ENCODE measurements at places on chromosomes 7 and 10. TPM values are rescaled to one million over a fixed set of nuclear protein-coding genes. Genes with fewer than 3 reads are reported as not detected.

ZFAND2A gene
- total RNA-seq: 17.6 TPM

GRCh38 chr7:117237646-117238045, 85.2 kb downstream of the WNT2 start:
- H3K27ac ChIP-seq: no peak overlapping the region
- H3K36me3 ChIP-seq: no peaks in the 10 kb centered on the region
- H3K27me3 ChIP-seq: no peaks in the 10 kb centered on the region
- no peak for DNase-seq

DNA sequence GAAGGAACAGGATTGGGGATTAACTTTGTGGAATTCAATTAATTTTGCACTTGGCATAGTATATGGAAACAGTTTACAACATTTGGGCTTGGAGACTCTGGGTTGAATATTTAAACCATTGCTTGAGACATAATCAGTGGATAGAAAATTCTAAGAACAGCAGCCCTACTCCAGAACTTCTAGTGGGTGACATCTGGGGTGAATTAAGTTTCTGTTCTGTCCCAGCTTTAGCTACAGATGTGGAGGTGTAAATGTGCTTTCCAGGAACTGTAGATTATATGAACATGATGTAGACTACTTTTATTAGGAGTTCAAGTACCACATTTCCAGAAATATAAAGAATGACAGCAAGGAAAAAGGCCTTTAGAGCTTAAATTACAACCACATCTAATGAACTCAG, 51.9 kb upstream of the SKAP2 start:
- H3K4me1 ChIP-seq: no peaks in the 10 kb centered on the region
- H3K27ac ChIP-seq: no peak overlapping the region
- DNase-seq: no peak
- H3K4me3 ChIP-seq: no peak overlapping the region

DNA sequence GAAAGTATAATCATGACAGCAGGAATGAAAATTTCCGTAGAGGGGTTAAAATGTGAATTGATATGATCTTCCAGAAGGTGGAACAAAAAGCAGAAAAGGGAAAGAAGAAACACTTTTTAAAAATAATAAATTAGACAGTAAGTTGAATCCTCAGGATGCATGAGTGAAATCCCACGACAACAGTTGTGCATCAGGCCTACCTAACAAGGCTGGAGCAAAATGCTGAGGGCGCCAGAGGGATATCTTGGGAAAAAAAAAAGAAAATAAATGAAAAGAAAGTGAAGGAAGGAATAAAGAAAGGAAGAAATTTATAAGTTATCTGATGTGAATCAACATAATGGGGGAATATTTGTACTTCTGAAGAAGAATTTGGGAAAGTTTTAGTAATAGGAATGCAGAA, 13.0 kb upstream of the HUS1 start:
- H3K27ac ChIP-seq: peak overlapping the region; percentile 55
- no peaks in the 10 kb centered on the region for H3K36me3 ChIP-seq
- no peak for DNase-seq

DNA sequence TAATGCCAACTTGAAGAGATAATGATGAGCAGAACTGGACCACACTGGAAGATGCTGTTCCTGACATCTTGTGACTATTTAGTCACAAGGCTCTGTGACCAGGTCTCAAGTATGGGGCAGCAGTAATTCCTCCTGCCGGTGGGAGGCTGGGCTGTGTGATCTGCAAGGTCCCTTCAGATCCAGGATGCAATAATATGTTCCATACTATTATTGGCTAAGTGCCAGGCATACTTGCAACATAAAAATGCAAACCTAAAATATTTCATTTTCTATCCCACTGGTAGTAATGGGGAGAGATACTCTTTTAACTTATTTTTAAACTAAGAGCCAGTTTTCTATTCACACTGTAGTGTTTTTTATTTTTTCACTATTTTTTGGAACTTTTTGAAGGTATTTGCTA, 171.5 kb downstream of the CYP26A1 start:
- no peak overlapping the region for H3K27ac ChIP-seq
- no peak overlapping the region for H3K4me3 ChIP-seq
- no peak for DNase-seq
- H3K4me1 ChIP-seq: no peaks in the 10 kb centered on the region
- no peaks in the 10 kb centered on the region for H3K36me3 ChIP-seq
- H3K27me3 ChIP-seq: no peaks in the 10 kb centered on the region

ZNF12 gene
- 23.5 TPM for total RNA-seq

DNA sequence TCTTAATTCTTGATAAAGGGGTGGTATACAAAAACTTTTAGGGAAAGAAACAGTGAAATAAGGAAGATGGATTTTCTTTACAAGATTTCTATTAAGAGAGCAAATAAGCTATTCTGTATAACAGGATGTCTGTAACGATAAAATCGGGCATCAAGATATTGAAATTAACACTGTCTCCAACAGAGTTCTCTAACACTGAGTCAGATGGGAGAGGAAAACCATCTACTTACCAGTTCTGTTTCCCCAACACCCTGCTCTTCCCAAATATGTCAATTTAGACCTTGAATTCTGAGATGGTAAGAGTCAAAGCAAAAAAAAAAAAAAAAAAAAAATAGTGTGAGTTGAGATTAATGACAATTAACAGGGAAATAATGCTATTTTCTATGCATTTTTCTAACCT, 23.0 kb downstream of the SMURF1 start:
- no peaks in the 10 kb centered on the region for H3K36me3 ChIP-seq
- no peaks in the 10 kb centered on the region for H3K27me3 ChIP-seq
- no peak for DNase-seq
- no peak overlapping the region for H3K4me3 ChIP-seq
- H3K27ac ChIP-seq: peak overlapping the region; percentile 77
- no peaks in the 10 kb centered on the region for H3K4me1 ChIP-seq

DNA sequence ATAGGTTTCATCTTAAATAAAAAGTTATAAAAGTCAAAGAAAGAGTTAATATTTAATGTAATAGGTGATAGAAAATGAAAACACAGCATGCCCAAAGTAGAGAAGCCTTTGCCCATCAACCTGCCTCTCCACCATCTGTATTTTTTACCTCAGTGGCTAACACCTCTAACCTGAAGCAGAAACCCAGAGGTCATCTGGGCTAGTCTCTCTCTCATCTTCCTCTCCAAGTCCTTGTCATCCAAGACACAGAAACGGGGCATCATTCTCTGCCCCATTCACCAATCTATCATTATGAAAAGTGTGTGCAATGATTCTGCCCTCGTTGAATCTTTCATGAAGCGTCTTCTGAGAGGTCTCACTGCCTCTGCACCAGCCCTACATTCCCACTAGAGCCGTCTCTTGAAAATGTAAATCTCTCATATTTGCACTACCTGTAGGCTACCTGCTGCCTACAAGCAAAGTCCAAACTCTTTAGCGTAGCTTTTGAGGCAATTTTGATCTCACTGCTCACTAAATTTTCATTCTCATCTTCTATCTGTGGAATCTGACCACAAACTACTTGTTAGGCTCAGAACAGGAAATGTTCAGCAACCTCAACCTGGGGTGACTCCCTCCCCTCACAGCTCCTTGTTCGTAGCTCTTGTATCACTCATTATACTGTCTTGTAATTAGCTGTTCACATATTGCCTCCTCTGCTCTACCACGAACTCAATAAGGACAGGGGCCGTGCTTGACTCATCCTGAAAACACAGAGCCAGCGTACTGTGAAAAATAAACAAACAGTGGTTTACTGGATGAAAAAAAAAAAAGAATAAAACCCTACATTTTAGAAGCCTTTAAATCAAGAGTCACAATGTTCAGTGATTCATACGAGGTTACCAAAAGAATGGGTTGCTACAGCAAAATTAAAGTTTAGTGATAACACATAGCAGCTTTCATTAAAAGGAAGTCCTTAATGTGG, 83.1 kb downstream of the CTNNA3 start:
- no peaks in the 10 kb centered on the region for H3K27me3 ChIP-seq
- H3K4me3 ChIP-seq: no peak overlapping the region

MCMBP gene
- 69.5 TPM for total RNA-seq

DNA sequence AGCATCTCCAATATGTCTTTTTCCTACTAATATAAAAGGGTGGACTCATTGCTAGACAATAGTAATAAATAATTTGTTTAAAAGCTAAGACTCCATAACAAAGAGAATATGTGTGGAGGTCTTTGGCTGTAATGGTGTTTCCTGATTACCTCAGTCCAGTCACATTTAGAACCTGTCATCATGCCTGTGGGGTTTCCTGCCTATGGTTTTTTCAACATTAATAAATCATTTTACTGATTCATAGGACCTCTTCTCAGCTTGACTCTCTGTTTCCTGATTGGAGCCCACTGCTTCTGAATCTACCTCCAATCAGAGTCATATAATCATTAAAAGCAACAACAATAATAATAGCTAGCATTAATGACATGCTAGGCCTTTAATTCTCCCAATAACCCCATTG, 52.4 kb upstream of the GNAI1 start:
- DNase-seq: no peak
- no peaks in the 10 kb centered on the region for H3K4me1 ChIP-seq
- H3K27ac ChIP-seq: no peak overlapping the region
- H3K27me3 ChIP-seq: no peaks in the 10 kb centered on the region
- H3K36me3 ChIP-seq: no peaks in the 10 kb centered on the region

HABP2 gene
- total RNA-seq: not detected

LIPK gene
- total RNA-seq: not detected

ATG9B gene
- total RNA-seq: not detected

AMZ1 gene
- total RNA-seq: 4.4 TPM

SLC26A3 gene
- 1.0 TPM for total RNA-seq

GRCh38 chr10:119777686-119778085, 51.8 kb downstream of the INPP5F start:
- H3K4me1 ChIP-seq: no peaks in the 10 kb centered on the region
- no peaks in the 10 kb centered on the region for H3K27me3 ChIP-seq

- no peaks in the 10 kb centered on the region for H3K36me3 ChIP-seq
Observed at GRCh38 chr10:75827587-75828021, 396.2 kb downstream of the LRMDA start.

GRCh38 chr10:50291261-50291850, 40.0 kb upstream of the ASAH2 start:
- H3K36me3 ChIP-seq: no peaks in the 10 kb centered on the region
- DNase-seq: no peak
- H3K4me3 ChIP-seq: no peak overlapping the region

IFIT3 gene
- 7.1 TPM for total RNA-seq

GRCh38 chr7:132685277-132685676, 109.0 kb upstream of the PLXNA4 start:
- H3K27ac ChIP-seq: no peak overlapping the region
- H3K4me1 ChIP-seq: no peaks in the 10 kb centered on the region
- no peak for DNase-seq
- no peaks in the 10 kb centered on the region for H3K36me3 ChIP-seq
- no peaks in the 10 kb centered on the region for H3K27me3 ChIP-seq

DNA sequence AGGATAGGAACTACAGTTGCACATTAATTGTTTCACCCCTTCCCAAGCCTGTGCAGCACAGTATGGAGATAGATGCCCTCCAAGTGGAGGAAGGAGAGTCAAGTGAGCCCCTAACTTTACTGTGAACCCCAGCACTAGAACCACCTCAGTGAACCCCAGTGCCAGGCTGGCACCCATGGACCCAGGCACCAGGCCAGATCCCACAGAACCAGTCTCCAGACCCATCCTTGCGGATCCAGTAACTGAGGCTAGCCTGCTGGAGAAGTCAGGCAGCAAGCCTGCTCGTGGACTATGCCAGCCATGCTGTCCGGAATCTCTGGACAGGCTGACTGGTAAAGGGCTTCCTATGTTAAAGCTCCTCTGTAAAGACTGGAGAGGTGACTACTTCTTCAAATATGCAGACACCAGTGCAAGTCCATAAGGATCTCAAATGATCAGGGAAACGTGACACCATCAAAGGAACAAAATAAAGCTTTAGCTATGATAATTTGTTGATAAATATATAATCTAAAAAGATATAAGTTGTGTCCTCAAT, 27.7 kb downstream of the SHOC2 start:
- no peaks in the 10 kb centered on the region for H3K36me3 ChIP-seq
- H3K27ac ChIP-seq: no peak overlapping the region
- DNase-seq: no peak

GRCh38 chr10:88624840-88625239, 38.3 kb downstream of the LIPJ start:
- H3K36me3 ChIP-seq: no peaks in the 10 kb centered on the region
- H3K27me3 ChIP-seq: no peaks in the 10 kb centered on the region
- DNase-seq: no peak
- H3K27ac ChIP-seq: no peak overlapping the region
- H3K4me1 ChIP-seq: no peaks in the 10 kb centered on the region

- no peak overlapping the region for H3K27ac ChIP-seq
- no peaks in the 10 kb centered on the region for H3K4me1 ChIP-seq
- no peaks in the 10 kb centered on the region for H3K36me3 ChIP-seq
- DNase-seq: no peak
Observed at GRCh38 chr10:18582803-18583202, 68.6 kb downstream of the NSUN6 start.

GRCh38 chr10:132175408-132175807, 11.3 kb upstream of the DPYSL4 start:
- DNase-seq: no peak
- no peaks in the 10 kb centered on the region for H3K36me3 ChIP-seq
- H3K4me3 ChIP-seq: no peak overlapping the region
- H3K27ac ChIP-seq: no peak overlapping the region
- H3K4me1 ChIP-seq: no peaks in the 10 kb centered on the region

ASIC3 gene
- 1.0 TPM for total RNA-seq

- H3K36me3 ChIP-seq: no peaks in the 10 kb centered on the region
- no peak overlapping the region for H3K27ac ChIP-seq
- H3K4me1 ChIP-seq: no peaks in the 10 kb centered on the region
- DNase-seq: no peak
- H3K4me3 ChIP-seq: no peak overlapping the region
Observed at GRCh38 chr7:116540743-116541142, 15.9 kb downstream of the CAV1 start.

IL6 gene
- 4.2 TPM for total RNA-seq

- no peaks in the 10 kb centered on the region for H3K27me3 ChIP-seq
- DNase-seq: no peak
- no peak overlapping the region for H3K4me3 ChIP-seq
- no peaks in the 10 kb centered on the region for H3K4me1 ChIP-seq
- no peak overlapping the region for H3K27ac ChIP-seq
- H3K36me3 ChIP-seq: no peaks in the 10 kb centered on the region
Observed at GRCh38 chr7:85890244-85890811, 703.5 kb upstream of the SEMA3D start.

- no peak for DNase-seq
- H3K4me3 ChIP-seq: no peak overlapping the region
- H3K4me1 ChIP-seq: no peaks in the 10 kb centered on the region
- no peaks in the 10 kb centered on the region for H3K36me3 ChIP-seq
- no peaks in the 10 kb centered on the region for H3K27me3 ChIP-seq
- H3K27ac ChIP-seq: no peak overlapping the region
Observed at GRCh38 chr10:70661623-70662361, 10.5 kb upstream of the ADAMTS14 start.

GRCh38 chr7:116762971-116763370, 91.0 kb downstream of the MET start:
- H3K36me3 ChIP-seq: no peaks in the 10 kb centered on the region
- H3K27ac ChIP-seq: no peak overlapping the region
- no peak overlapping the region for H3K4me3 ChIP-seq
- no peaks in the 10 kb centered on the region for H3K4me1 ChIP-seq

SPDYE1 gene
- total RNA-seq: not detected

SFMBT2 gene
- 16.0 TPM for total RNA-seq

TEX36 gene
- total RNA-seq: not detected
